Trophoblast cell (in vitro differentiated cells and primary cell): ENCODE measurements at places on chromosomes 12 and 14.

DNA sequence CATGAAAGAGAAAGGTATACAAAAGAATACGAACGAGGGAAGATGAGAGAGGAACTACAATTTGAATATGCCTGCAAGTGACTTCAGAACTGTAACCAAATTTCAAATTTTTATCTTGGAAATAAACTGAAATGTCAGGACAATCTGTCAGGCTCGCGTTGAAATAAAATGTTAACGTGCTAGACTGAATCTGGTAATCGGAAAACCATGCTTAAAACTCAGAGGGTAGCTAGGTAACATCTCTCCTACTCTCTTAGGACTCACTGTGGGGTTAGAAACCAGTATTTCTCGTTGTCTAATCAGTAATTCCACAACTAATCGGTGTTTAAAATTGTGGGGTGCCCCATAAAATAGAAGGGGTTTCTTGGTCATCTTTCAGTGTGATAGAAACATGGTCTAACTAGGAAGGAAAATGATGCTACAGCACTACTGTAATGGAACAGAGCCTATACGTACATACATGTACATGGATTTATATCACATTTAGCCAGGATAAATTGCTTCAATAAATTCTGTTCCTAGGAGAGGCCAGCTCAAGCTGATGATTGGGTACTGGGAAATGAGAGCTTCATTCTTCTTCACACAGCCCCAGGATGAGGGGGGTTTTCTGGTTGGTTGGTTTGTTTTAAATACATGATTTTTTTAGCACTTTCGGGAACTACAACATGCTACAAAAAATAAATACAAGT, 23.9 kb downstream of the ATF7 start:
- no peak for DNase-seq

GRCh38 chr14:56131865-56132833, 13.9 kb downstream of the PELI2 start:
- DNase-seq, result no peak

- peak; percentile 2 for DNase-seq
These were observed 11.8 kb downstream of the FNTB start for GRCh38 chr14:64998455-64998931.

DNA sequence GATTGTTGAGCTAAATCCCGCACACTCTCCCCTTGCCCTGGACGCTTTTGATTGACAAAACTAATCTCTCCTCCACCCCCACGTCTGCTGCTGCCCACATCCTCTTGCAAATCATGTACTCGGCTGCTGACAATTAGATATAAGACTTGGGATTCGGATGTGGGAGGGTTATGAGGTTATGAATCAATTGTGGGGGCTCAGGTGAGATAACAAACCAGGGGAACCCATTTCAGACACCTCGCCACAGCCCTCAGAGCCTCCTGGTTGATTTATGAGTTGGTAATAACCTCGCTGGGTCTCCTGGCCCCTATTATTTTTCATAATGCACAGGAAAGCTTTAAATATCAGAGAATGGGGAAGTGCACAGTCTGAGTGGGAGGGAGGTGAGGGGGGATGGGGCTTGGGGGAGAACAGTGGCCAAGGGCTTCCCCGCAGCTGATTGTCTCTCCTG, 449.9 kb downstream of the DPF3 start:
- no peak for DNase-seq

- DNase-seq, result no peak
These were observed 111.3 kb upstream of the SLC16A7 start for GRCh38 chr12:59484575-59484974.

GRCh38 chr12:69425417-69425816, 44.8 kb upstream of the FRS2 start:
- DNase-seq, result no peak

DNA sequence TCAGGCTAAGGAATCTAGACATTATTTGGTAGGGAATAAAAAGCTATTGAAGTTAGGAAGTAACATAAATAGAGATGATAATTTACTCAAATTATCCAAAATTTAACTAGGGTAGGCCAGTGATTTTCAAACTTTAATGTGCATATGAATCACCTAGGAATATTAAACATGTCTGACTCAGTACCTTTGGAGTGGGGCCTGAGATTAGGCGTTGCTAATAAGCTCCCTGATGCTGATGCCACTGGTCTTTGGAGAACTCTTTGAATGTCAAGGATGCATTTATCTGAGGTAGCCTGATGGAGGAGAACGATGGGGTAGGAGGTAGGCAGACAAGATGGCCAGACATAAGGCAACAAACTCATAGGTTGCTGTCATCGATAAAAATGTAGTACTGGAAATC, 33.2 kb downstream of the EFCAB11 start:
- no peak for DNase-seq

- DNase-seq, result no peak
These were observed 2.3 kb downstream of the C1QL4 start for GRCh38 chr12:49334681-49335080.

DNA sequence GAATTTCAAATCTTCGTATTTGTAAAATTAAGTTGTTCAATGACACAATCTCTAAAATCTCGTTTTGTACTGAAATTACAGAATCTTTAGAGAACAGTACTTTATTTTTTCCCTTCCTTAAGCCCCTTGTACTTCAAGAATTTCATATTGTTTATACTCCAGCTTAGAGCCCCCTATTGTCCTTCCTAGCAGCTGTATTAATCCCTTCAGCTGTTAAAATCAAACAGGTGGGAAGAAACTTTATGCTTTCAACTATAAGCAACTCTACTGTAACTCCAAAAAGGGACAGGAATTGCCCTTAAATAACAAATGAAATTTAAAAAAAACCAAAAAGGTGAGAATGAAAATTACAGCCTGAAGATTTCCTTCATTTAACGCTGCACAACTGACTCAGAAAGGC, 1.7 kb downstream of the NACA start:
- DNase-seq, result no peak
